Inflammatory macrophage treated with lipopolysaccharide for 1 hour (primary cell): ENCODE measurements at places on chromosomes 4 and X.
A peak's percentile ranks its signal among the peaks of the same experiment; 100 is the strongest.

GRCh38 chr4:80180743-80181142 is 16.6 kb upstream of the PRDM8 start:
- peak; percentile 38 for DNase-seq

GRCh38 chr4:124727331-124727890 is 14.9 kb upstream of the ANKRD50 start:
- no peak for DNase-seq

- no peak for DNase-seq
Observed at GRCh38 chrX:30798810-30799209, 90.2 kb downstream of the TAB3 start.

- DNase-seq: peak; percentile 31
Observed at GRCh38 chr4:139844057-139844456, 178.4 kb downstream of the MGST2 start.

GRCh38 chr4:63123441-63123840 is 1285.8 kb downstream of the TECRL start:
- DNase-seq: no peak

DNA sequence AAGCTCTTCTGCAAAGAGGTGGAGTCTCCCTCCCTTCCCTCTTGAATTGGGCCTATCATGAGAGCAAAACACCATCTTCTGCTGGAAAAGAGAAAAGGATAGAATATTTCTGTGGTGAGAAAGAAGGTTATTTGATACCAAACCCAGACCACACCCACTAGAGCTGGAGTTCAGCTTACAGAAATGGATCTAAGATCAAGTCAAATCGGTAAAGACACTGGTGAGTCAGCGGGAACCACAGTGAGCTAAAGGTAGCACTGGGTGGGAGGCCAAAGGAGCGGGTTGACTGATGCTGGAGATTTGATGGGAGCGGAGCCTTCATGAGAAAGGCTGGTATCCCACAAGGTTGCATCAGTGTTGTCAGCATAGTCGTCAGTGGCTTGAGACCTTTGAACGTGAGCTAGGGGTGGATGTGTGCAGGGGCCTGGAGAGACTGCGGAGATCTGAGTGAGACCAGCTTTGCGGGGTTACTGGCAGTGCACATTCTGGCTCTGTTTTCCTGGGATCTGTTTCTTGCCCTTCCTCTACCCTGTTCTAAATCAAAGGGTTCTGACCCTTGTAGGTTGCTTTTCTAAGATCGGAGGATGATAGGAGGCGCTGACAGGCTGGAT is 106.4 kb upstream of the SCOC start:
- DNase-seq: no peak

- no peak for DNase-seq
Observed at GRCh38 chrX:115892056-115892708, 278.4 kb upstream of the AGTR2 start.

DNA sequence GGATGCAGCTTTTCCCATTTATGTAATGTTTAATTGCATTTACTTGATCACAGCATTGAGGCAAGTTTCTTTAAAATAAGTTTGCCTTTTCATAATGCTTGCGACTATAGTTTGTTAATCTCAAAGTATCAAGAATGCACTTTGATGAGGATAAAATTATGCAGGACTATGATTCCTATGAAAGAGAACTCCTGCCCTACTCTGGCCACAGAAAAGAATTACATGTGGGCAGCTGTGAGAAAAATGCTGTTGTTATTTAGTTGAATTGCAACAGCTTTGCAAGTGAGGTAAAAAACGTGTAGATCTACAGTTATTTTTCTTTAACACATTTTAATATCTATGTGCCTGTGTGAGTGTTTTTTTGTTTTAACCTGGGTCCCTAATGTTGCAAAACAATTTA is 12.5 kb upstream of the OSTC start:
- no peak for DNase-seq

- DNase-seq: no peak
Observed at GRCh38 chr4:48967631-48968030, 18.4 kb upstream of the CWH43 start.

DNA sequence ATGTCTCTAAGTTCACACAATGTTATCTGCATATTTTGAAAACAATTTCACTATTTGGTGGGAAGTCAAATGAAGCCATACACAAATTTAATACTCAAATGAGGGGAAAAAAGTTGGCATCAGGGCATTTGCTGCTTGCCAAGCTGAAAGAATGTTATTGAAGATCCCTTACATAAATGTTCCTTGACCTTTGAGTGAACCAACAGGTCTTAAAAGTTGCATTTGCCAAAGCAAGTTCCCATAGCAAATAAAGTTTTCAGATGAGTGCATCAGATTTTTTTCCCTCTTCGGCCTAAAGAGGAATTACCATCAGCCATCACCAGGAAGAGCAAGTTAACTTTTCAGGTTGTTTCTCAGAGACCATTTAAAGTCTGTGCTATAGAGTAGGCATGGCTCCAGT is 115.9 kb downstream of the COX18 start:
- DNase-seq: no peak

DNA sequence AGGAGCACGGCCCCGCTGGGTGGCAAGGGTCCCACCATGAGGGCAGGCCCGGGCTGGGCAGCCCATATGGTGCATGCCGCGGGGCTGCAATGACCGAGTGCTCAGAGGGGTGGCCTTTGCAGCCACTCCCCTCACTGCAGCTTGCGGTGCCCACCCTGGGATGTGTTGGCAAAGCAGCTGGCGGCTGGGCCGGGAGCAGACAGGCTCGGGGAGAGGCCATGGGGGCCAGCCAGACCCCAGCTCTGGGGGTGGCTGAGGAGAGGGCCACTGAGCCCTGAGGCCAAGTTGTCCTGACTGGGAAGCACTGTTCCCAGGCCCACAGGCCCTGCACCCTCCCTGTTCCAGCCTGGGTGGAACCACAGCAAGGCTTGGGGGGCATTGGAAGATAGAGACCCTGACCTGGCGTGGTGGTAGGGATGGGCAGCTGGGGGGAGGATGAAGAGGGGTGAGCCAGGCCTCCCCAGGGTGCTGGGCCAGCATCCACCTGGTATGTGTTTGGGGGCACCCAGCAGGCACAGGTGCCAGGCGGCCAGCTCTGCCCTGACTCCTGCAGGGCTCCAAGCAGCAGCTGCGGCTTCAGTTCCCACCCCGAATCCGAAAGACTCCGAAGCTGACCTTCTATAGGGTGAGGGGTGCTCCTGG is 18.4 kb upstream of the RNF4 start:
- no peak for DNase-seq

DNA sequence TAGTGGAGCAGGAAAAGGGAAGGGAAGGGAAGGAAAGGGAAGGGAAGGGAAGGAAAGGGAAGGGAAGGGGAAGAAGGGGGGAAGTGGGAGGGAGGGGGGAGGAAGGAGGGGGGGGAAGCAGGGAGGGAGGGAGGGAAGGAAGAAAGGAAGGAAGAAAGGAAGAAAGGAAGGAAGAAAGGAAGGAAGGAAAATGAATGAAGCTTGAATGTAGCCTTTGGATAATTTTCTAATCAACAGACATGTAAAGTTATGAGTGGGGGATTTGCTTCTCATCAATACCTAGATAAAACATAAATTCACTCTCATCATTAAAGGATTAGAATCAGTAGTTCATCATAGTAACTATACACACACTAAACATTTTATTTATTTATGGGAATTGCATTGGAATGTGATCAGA is 446.9 kb upstream of the FAM241A start:
- no peak for DNase-seq

DNA sequence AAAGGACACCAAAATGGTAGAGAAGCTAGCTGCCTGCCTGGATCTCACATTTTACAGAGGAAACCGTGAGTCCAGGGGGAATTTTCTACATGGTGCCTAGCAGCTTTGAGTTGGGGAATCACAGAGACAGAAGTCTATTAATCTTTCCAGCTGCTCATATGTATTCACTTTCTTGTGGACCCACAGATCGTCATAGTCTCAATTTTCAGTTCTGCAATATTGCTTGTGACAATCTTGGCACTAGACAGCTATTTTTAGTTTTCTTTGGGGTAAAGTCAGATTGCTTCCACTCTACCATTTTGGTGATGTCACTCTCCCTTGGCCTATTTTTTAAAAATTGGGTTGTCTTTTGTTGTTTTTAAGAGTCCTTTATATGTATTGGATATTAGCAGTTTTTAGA is 233.4 kb upstream of the STK26 start:
- DNase-seq: no peak

DNA sequence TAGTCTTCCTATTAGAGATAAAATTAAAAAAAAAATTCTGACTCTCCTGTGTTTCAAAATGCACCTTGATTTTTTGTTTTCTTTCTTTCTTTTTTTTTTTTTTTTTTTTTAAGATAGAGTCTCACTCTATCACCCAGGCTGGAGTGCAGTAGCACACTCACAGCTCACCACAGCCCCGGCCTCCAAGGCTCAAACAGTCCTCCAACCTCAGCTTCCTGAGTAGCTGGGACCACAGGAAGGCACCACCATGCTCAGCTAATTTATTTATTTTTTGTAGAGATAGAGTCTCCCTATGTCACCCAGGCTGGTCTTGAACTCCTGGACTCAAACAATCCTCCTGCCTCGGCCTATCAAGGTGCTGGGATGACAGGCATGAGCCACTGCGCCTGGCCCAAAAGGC is 41.1 kb upstream of the TMEM184C start:
- no peak for DNase-seq

DNA sequence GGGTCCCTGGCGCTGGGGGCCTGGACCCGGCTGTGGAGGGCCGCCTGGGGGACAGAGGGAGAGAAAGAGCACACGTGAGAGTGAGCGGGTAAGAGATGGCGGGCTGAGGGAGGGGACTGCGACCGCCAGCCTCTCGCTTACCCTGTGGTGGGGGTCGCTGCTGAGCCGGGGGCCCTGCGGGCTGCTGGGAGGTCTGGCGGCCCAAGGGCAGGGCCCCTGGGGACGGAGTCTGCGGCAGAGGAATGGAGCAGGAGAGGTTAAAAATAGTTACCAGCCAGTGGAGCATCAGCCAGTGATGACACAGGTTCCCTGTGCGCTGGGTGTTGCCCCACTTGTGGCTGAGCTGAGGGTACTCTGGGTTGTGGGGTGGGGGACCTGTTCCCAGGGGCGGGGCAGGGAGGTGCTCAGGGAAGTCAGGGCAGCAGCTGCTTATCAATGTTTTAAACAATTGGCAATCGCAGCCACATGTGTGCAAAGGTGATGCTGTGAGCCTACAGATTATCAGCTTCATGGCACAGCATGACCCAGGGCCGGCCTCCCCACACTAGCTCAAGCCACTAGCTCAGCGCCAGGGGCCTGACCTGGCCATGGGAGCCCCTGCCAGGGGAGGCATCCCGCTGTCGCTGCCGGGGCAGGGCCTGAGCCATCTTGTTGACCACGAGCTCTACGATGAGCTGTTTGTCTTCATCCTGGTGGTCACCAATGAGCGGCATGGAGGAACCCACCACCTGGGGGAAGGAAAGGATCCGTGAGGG is 7.5 kb upstream of the TIMP1 start:
- DNase-seq: no peak

DNA sequence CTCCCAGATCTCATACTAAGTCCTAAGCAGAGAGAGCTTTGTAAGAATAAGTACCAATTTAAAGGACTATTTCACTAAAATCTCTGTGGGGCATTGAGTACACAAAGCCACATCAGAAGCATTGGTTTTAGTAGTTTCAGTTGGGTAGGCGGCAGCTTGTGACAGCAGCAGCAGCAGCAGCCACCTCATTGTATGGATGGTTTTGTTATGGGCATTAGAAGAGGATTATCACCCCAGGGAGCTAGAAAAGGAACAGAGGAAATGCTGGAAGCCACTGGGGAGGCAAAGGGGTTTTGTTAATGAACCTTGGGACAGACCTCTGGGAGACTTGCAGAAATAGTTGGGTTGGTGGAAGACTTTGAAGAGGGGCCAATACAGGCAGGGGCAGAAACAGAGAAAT is 93.9 kb upstream of the FRMPD3 start:
- DNase-seq: no peak

- DNase-seq: no peak
Observed at GRCh38 chrX:17803449-17803848, 57.6 kb downstream of the RAI2 start.

- DNase-seq: no peak
Observed at GRCh38 chr4:42151568-42152506, 618 bp downstream of the BEND4 start.

GRCh38 chr4:77007358-77008230 is 58.0 kb downstream of the SEPTIN11 start:
- DNase-seq: peak; percentile 84

DNA sequence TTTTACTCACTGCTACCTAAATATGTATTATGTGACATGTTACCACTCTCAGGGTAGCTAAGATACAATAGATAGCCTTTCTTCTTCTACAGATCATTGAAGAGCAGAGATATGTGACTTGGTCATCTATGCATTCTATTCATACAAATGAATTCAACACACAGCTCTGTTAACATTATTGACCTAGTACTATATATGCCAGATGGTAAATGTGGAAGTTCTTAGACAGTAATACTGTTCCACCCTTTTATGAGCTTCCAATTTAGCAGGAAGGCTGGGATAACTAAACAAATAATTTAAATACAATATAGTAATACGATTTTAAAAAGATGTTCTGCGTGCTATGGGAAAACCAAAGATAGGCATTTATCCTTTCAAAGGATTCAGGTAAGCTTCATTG is 76.0 kb downstream of the SYTL5 start:
- DNase-seq: no peak

GRCh38 chr4:68271851-68272357 is 26.4 kb upstream of the TMPRSS11B start:
- DNase-seq: peak; percentile 64
